Jurkat, Clone E6-1 (cell line): ENCODE measurements at places on chromosomes 5 and 9.

DNA sequence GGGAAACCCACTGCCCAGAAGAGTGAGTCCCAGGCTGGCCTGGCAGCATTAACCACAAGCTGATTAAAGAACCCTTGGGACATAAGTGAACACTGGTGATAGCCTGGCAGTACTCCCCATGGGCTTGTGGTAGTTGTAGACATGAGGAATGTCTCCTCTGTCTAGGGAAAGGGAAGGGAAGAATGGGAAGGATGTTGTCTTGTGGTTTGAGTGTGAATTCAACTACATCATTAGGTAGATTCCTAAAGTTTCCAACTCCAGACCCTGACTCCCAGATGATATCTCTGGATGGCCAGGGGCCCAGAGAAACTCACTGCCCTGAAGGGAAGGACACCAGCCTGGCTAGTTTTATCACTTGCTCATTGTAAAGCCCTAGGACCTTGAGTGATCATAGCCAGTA, 1012.4 kb upstream of the COX7C start:
- DNase-seq, result no peak

DNA sequence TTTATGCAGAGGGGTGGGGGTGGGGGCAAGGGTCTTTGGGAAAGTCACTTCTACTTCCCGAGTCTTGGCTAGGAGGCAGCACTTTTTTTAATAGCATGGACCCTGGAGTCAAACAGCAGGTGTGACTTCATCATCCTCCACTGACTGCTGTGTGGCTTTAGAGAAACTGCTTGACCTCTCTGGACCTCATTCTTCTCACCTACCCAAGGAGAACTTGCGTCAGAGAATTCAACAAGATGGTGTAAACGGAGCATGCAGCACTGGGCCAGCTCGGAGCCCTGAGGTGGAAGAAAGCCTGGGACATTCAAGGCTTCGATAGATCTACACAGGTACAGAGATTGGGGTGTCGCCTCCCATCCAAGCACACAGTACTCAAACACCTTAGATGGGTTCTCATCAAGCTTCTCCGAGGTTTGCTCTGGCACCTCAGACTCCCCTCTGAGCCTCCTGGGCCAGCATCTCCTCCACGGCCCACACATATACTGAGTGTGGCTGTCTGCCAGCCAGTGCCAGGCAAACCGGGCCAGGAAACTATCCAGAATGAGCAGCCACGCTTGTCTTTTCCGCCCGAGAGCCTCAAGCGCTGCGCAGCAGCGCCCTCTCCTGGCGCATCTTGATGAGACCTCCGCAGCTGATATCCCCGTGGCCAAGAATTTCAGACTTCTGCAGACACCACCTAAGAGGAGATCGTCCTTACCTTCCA, 4.6 kb upstream of the SLC25A48 start:
- peak; percentile 37 for DNase-seq

DNA sequence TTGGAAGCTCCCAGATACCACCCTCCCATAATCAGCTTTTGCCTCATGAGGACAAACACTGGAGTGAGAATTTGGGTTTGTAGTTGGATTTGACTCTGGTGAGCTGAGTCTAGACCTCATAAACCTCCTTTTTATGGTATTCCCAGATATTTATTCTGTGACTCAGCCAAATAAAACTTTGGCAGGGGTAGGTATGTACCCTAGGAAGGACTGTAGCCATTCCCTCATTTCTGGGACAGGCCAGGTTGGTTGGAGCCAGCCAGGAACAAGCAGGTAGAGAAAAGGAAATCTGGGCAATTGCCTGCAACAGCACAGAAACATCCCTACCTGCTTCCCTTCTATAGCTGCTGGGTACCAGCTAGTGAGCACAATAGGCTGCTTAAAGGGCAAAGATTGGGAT, 19.4 kb downstream of the ENHO start:
- no peak for DNase-seq

DNA sequence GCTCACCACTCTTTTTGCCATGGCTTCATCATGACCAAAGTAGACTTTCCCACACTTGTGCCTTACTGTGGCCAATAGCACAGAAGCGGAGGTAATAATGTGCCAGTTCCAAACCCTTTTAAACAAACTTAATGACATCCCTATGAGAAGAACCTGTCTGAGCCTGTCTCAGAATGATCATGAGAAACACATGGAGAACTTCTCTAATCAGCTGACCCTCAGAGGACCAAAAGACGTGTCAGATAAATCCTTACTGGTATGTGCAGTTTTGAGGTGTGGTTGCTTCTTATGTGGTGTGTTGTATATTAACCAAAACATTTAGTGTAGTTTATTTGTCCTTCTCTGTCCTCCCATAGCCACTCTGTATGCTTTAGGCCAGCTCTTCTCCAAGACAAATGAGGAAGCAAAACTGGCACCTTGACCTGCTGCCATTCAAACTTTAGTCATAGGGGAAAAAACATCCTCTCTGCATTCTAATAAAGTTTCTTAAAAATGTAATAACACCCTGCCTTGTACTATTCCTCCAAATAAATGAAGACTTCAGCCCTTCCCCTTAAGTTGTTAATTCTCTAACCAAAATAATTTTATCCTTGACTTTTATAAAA, 168.9 kb downstream of the MUSK start:
- no peak for DNase-seq

DNA sequence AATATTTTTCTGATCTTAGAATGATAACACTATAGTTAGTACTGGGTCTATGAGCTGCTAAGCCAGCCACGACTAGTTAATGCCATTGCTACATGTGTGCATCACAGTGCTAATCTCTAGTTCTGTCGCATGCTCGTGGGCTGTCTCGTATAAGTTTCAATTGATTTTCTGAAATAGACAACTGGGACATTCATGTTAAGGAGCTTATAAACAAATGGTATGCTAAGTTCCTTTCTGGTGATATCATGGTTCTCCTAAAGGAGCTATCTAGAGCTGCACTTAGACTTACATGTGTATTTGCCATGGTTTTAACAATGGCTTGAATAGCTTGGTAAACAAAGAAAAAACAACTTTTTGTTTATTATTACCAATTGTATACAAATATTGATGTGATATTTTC, 46.2 kb downstream of the F2RL2 start:
- DNase-seq, result no peak

DNA sequence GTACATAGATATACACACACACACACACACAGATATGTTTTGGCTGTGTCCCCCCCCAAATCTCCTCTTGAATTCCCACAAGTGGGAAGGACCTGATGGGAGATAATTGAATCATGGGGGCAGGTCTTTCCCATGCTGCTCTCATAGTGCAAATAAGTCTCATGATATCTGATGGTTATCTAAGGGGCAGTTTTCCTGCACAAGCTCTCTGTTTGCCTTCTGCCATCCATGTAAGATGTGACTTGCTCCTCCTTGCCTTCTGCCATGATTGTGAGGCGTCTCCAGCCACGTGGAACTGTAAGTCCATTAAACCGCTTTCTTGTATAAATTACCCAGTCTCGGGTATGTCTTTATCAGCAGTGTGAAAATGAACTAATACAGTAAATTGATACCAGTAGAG, 15.9 kb upstream of the ALDOB start:
- no peak for DNase-seq

- DNase-seq, result no peak
Observed at GRCh38 chr5:124194282-124194681, 552.2 kb downstream of the ZNF608 start.

GRCh38 chr9:114250235-114250568, 72.7 kb upstream of the ORM1 start:
- no peak for DNase-seq

DNA sequence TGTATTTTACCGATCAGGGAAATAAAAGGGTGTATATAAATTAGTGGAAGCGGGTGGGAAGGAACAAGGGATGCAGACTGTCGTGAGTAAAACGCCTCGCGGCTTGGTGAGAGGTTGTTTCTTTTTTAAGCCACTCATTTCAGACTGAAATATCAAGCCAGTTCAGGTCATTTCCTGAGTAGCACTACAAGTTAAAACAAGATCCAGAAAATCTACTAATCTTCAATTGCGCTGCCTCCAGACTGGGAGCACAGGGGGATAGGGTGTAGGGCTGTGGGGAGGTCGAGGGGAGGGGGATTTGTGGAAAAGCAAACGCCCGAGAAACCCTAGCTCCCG, 140.8 kb downstream of the TSSK1B start:
- DNase-seq, result no peak

GRCh38 chr9:124800306-124801259, 23.6 kb downstream of the OLFML2A start:
- DNase-seq, result no peak

DNA sequence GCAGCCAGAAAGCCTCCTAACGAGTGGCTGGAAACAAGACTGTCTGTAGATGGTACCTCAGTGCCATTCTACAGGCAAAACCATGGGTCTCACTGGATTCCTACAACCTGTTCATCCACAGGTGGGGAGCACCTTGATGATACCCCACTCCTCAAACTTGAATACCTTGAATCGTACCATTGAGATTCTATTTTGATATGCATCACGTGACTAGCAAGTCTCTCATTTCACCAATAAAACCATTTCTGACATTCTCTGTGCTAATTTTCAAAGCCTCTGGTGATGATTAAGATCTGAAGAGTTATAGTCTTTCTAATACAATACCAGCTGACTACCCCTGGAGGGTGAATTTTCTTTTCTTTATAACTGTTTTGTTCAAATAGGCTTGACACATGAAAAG, 188.9 kb downstream of the ADAMTS12 start:
- DNase-seq, result no peak

GRCh38 chr9:30172206-30172605, 2212.2 kb upstream of the ACO1 start:
- DNase-seq, result no peak

- no peak for DNase-seq
Observed at GRCh38 chr5:53712327-53712726, 151.9 kb downstream of the NDUFS4 start.

DNA sequence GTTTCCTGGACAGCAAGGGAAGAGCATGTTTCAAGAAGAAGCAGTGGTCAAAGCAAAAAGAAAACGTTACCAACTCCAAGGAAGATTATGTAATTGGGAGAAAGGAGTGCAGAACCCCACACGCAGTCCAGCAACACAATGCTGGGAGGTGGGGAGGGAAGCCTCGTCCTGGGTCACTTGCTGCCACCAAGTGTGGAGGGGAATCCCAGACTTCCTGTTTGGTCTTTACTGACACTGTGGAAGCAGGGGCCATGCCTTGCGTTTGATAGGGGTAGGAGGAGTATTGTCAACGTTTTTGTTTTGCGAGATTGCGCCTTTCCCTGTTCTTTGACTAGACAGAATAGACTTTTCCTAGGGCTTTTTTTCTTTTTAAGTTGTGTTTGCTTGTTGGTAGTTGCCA, 421.0 kb downstream of the KDM4C start:
- no peak for DNase-seq

DNA sequence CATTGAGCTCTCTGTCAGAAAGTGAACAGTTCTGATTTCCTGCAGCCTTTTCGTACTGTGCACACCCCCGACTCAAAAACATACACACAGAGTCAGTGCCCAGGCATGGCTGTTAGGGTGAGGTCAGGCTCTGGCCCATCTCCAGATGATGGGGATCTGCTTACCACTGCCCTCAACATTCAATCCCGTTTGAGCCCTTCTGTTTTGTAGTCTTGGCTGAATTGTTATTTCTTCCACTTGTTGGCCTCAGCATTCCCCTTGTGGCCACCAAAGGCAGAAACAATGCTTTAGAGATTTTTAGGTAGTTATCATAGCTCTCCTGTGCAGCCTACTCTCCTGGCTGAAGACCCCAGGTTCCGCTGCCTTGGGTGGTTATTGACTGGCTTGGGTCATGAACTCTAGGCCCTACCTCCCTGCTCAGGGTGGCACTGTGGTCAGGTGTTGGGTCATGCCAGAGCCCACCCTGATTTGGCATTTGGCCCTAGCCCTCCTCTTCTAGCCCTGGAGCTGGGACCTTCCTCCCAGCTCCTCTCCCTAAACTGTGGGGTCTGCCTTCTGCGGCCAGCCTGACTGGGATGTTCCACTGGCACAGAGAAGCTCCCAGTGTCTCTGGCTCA, 7.8 kb upstream of the MYOZ3 start:
- no peak for DNase-seq

GRCh38 chr5:67400752-67401151, 204.2 kb upstream of the CD180 start:
- DNase-seq, result no peak

GRCh38 chr9:89740722-89741121, 135.9 kb downstream of the GADD45G start:
- DNase-seq, result no peak

DNA sequence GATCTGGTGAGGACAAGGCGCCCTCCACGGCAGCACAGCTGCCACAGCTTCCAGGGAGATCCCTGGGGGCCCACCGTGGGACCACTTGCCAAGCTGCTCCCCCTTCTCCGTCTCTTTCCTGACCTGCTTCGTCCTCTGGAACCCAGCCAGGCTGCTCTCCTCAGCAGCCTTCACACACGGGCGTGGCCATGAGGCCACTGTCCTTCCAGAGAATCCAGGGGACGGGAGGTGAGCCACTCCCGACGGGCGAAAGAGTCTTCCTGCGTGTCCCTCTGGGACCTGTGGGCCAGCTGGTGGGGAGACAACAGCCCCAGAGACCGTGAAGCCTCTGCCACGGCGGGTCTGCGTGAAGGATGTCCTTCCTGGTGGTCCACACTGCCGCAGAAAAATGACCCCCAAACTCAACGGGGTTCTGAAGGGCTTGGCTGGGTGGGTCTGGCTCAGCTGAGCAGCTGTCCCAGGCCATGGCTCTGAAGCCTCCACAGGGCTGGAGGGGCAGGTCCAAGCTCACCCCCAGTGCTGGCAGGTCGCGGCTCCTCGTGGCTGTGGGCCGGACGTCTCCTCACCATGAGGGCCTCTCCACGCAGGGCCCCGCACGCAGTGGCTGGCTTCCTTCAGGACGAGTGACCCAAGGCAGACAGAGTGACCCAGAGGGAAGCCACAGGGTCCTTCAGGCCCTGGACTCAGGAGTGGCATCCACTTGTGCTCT, 47.4 kb upstream of the NKD2 start:
- no peak for DNase-seq

- DNase-seq, result no peak
Observed at GRCh38 chr5:31911291-31912265, 262.5 kb downstream of the GOLPH3 start.

- DNase-seq, result no peak
Observed at GRCh38 chr5:72046106-72046505, 61.2 kb upstream of the MAP1B start.

DNA sequence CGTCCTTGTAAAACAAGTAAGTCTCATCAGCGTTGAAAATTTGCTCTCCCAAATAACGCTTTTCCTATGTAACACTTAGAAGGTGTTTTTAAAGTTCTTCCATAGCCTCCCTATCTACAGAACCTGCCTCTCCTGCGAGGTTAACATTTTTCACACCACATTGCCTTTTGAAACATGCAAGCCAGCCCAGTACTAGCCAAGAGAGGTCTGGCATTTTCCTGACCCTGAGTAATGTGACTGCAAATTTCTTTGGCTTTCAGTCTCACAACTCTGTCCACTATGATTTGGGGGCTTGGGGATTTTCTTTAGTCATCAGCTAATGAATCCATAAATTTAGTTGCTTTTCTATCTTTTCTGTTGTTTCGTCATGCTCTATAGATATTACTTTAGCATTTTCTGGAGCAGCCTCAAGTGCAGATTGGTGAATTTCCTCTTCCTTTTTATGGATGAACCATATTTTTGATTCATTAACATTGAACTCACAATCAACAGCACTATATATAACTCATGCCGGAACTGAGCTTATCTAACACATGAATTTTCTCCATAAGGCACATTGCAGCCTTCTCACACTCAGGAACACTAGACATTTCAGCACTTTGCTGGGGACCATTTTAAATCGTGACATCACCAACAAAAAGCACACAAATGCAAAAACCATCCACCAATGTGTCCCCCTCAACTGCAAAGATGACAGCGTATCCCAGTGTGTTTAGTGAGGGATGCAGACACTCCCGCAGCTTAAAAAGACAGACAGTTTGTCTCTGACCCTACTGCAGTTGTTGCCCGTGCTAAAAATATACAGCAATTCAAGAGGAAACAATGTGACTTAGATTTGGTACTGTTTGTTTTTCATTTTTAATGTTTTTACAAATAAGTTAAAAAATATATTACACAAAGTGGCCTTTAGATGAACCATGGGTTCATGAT, 77.2 kb upstream of the SPATA31C2 start:
- DNase-seq, result no peak
